Fibroblast of the aortic adventitia (primary cell): ENCODE measurements at places on chromosomes 7 and 10.

DNA sequence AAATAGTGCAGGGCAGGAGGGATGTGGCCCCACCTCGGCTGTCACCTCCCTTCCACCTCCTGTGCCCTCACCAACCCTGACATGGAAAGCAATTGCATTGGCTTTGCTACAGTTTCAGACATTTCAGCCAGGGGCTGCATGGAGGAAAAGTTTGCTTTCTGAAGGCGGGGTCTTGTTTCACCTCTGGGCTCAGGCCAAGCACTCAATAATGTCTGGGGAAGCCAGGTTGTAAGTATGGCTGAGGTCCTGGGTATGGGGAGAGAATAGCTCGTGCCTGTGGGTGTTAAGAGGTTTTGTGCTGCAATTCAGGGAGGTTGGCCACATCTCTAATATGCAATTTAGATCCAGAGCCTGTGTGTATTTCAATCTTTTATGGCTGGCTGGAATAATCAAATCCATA, 238.4 kb upstream of the MKI67 start:
- DNase-seq: no peak

- peak; percentile 5 for DNase-seq
Measured at GRCh38 chr7:55094092-55094690, 75.4 kb downstream of the EGFR start.

DNA sequence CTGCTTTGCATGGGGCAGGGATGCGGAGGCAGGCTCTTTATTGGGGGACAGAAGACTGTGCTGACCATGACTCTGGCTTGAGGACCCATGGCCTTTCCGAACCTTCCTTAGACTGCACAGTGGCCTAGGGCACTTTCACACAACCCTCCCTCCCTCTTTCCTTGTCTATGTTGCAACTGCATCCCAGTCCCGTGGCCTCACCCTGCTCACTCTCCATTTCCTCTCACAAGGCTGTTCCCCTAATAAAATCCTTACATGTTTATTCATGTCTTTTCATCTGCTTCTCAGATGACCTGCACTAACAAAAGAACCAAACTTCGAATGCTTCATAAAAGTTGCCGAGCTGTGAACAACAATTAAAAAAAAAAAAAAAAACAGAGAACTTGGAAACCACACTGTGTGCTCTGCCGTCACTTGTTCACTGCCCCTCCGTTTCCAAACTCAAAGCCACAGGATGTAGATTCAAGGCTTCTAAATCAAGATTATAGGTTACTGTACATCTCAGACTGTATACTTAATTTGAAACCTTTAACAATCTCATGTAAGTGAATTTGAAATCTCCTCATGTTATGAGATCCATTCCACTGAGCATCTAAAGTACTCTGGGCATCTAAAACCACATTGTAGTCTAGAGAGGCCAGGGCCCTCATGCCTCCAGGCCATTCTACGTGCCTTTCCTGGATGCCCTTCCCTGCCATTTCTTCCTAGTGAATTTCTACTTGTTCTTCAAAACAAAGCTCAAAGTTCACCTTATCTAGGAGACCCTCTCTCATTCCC, 265.9 kb downstream of the SNX13 start:
- no peak for DNase-seq

- DNase-seq: no peak
Measured at GRCh38 chr7:84113906-84114850, 80.4 kb downstream of the SEMA3A start.

DNA sequence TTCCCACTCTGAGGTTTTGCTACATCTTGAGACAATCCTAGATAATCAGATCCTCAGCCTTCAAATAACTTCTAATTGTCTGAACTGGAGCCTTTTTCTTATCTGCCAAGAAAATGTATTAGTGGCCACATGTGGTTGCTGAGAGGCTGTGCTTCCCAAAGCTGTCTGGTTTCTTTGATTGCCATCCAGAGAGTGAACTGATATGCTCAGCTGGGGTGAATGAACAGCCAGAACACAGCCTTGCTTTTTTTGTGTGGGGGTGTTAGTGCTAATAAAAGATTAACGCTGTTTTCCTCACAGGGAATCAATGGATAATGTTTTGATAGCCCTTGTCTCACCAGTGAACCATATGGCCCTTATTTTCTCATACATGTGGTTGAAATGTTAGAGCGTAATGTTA, 66.9 kb downstream of the BBS9 start:
- peak; percentile 52 for DNase-seq

- DNase-seq: peak; percentile 46
Measured at GRCh38 chr7:131042269-131043160, 285.2 kb upstream of the MKLN1 start.

DNA sequence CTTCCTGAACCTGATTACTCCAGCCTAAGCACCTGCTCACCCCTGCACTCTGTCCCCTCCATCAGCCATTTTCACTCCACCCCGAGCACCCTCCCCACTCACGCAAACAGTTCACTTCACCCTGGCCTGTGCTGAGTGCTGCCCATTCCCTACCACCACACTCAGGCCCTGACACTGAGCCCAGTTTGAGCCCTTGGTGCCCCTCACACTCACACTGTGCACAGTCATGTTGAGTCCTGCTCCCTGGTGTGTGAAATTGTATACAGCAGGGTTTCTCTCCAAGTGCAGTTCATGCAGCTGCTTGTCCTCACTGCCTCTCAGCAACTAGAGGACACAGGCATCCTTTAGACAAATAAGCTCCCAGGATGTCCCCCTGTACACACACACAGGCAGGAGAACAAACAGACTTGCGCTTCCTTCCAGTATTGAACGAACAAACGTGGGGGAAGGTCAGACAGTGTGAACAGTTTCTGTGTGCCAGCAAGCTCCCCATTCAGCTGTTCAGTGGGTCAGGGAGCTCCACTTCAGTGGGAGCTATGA, 6.8 kb downstream of the MYO1G start:
- no peak for DNase-seq

GRCh38 chr10:116110736-116111135, 162.3 kb downstream of the GFRA1 start:
- no peak for DNase-seq

GRCh38 chr10:124560377-124561105, 98.9 kb downstream of the LHPP start:
- peak; percentile 75 for DNase-seq

GRCh38 chr7:129313282-129313681, 88.5 kb downstream of the AHCYL2 start:
- DNase-seq: no peak

DNA sequence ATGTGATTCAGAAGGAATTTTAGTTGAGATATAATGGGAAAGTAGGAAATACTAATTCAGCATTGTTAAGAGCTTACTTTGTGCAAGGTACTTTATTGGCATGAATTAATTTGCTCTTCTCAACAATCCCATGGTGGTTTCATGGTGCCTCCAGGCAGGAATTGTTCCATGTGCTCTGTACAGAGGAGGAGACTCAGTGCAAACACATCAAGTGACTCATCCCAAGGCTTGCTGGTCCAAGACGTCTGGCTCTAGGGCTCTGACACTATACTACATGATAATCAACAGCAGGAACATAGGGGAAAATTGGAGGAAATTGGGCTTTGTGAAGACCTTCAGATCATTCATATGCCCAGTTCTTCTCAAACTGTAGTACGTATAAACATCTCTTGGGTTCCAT, 66.5 kb upstream of the PRKG1 start:
- DNase-seq: peak; percentile 65

GRCh38 chr10:103145860-103146466, 47.1 kb downstream of the NT5C2 start:
- peak; percentile 97 for DNase-seq

DNA sequence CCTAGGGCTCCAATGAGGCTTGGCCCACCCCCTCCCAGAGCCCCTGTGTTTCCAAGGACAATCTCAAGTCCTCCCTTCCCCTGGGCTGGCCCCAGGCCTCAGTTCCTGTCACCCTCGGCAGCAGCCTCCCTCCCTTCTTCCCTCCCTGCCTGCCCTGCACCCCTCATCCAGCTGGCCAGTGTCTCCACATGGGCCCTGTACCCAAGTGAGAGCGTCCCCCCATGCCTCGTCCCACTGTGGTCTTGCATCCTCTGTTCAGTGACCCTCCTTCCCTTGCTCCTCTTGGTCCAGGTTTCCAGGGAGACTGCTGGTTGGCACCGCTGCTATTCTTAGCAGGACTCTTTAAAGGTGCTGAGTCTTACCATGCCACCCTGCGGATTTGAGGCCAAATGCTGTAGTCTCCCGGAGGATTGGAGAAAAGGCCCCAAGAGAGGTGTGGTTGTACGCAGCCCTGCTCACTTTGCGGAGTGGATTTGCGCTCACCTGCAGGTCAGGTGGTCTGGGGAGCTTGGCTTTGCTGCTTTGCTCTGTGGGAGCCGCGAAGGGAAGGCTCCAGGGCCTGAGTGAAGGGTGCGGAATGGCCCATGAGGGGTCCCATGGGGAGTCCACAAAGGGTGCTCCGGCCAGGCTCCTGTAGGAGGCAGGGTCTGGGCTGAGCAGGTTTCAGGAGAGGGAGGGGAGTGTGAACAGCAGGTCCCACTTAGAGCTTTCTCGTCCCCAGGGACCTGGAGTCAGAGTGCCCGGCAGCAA, 519.2 kb downstream of the TCERG1L start:
- DNase-seq: no peak

- DNase-seq: no peak
Measured at GRCh38 chr7:26034391-26034790, 117.6 kb upstream of the NFE2L3 start.
